Effector CD8-positive, alpha-beta T cell (primary cell): ENCODE measurements at places on chromosomes 7 and 10.

GRCh38 chr10:42960491-42960990, 116.3 kb upstream of the RET start:
- DNase-seq, result no peak

DNA sequence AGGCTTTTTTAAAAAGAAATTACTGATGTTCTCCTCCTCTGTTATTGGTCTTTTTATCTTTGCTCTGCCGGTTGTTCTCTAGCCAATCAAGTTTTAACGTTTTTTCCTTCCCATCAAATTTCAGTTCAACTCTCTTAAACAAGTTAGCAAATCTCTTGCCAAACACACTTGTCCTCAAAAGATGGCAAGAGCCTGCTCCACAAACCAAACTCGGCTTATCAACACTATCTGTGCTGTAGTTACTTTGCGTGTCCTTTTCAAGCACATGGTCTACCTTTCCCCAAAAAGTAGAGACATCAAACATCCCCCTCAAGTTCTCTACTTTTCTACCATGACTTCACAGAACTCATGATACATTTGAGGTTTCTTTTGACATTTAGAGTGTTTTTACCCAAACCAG, 71.3 kb downstream of the OSBPL3 start:
- no peak for DNase-seq

DNA sequence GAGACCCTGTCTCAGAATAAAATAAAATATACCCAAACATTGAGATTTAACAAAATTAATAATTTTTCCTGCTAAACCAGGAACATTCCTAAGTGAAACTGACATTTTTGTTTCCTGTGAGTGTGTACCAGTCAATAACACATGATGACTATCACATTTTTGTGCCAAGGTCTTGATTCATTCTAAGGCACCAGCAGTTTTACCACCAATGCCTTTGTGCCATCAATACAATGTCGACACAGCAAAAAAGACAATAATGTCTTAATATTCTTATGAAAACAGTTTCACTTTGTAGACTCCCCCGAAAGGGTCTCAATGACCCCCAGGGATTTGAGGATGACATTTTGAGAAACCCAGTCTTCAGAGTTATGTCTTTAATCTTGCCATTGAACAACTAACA, 7.2 kb upstream of the CADPS2 start:
- DNase-seq, result no peak

DNA sequence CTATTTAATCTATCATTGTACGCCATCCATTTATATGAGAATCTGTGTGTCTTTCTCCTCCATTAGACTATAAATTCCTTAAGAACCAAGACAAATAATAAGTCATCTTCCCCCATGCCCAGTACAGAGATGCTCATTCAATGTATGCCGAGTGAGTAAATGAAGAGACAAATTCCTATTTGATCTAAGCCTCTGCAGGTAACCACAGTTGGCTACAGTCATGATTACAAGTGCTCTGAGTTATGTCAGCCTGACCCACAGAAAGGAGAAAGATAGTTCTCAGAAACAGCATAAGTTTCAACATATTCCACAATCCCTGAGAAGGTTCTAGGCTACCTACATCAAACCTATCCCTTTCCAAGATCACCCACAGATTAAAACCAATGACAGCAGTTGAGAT, 46.1 kb downstream of the MPP7 start:
- no peak for DNase-seq

GRCh38 chr7:46625032-46625431, 704.0 kb upstream of the IGFBP3 start:
- no peak for DNase-seq

- DNase-seq, result no peak
Measured at GRCh38 chr10:82294874-82295378, 419.9 kb downstream of the NRG3 start.

GRCh38 chr10:106557053-106557452, 607.5 kb downstream of the SORCS1 start:
- DNase-seq, result no peak

DNA sequence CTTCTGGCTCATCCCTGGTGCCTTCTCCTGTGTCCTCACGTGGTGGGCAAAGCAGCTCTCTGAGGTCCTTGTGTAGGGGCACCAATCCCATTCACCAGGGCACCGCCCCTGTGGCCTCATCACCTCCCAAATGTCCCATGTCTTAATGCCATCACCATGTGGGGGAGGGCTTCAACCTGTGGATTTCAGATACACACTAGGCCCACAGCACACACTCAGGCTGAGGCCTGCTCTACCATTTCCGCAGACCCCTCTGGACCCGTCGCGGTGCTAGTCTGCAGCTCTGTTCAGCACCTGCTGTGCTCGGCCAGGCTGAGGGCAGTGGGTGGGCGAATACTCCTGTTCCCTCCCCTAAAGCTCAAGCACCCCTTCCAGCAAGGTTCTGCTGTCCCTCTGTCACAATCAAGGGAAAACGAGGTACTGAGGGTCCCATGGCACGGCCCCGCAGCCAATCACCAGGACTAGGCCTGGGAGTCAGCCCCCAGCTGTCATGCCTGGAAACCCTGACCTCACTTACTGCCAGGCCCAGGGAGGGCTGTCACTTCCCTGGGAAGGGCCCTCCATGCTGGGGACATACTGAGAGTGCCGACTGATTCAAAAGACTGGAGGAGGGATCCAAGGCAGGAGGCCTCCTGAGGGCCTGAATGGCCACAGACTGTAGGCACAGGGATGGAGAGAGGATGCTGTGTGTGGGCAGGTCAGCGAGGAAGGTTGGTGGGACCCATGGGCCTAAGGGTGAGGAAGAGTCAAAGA, 123.8 kb upstream of the RET start:
- DNase-seq, result no peak

GRCh38 chr10:120011359-120012130, 119.0 kb downstream of the SEC23IP start:
- no peak for DNase-seq

GRCh38 chr10:88689366-88689765, 16.7 kb upstream of the LIPK start:
- DNase-seq, result no peak

- no peak for DNase-seq
Measured at GRCh38 chr7:111955616-111956015, 250.6 kb downstream of the DOCK4 start.

- DNase-seq, result no peak
Measured at GRCh38 chr7:12898004-12898403, 210.6 kb downstream of the ARL4A start.

- no peak for DNase-seq
Measured at GRCh38 chr10:131698986-131699385, 201.8 kb upstream of the PPP2R2D start.

DNA sequence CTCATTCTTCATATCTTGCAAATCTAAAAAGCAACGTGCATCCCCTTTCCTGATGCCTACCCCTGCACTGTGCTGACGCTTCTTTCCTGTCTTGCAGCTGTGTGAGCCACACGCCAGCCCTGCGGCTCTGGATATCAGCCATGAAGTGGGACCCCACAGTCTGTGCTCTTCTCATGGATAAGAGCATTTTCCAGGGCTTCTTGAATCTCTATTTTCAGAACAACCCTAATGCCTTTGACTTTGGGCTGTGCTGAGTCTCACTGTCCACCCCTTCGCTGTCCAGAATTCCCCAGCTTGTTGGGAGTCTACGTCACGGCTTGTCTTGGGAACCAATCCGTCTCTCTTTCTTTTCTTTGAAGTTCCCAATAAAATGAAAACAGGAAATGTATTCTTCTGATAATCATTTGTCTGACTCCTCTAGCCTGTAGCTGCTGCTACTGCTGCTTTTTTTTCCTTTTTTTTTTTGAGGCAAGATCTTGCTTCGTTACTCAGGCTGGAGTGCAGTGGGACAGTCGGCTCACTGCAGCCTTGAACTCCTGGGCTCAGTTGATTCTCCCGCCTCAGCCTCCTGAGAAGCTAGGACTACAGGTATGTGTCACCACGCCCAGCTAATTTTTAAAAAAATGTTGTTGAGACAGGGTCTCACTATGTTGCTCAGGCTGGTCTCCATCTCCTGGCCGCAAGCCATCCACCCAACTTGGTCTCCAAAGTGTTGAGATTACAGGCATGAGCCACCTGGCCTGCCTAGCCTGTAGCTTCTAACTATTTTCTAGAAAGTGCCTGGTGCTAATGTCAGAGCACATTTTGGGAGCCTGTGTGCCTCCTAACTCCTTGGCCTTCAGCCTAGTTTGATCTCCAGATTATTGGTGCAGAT, 30.3 kb downstream of the GSTO2 start:
- no peak for DNase-seq

GRCh38 chr10:88728107-88728763, 22.2 kb downstream of the LIPK start:
- DNase-seq, result no peak

DNA sequence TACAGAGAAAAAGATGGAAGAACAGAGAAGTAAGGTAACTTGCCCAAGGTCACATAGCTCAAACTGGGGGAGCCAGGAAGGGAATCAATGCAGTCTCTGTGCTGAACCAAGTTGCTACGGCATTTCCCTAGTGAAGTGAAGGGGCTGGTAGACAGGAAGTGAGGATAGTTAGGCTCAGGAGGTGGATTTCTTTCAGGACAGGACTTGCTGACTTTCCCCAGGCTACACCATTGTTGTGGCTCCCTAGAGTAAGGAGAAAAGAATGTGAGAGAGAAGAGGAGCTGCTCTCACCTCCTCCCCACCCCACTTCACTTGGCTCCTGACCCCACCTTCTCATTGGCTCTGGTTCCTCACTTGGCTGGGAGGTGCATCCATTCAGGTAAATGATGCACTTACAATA, 316.9 kb downstream of the INHBA start:
- no peak for DNase-seq

DNA sequence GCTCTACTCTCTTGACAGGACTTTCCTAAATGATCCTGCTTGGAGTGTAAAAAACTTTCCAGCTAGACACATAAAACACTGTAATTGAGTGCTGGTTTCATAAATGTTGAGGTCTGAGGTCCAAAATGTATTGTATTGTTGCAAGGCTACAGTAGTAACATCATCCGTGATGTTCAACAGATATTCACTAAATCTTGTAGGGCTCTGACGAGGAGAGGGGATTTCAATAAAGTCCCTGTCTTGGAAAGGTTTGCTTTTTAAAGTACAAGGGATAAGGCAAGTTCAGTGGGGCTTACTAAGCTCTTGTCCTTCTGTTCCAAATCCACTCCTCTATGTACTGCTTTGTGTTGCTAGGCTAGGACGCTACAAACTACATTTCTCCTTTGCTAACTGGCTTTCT, 48.9 kb downstream of the FHIP2A start:
- DNase-seq, result no peak

GRCh38 chr10:58269782-58270290, 874 bp downstream of the CISD1 start:
- DNase-seq, result no peak

- DNase-seq, result no peak
Measured at GRCh38 chr10:666237-667012, 23.0 kb downstream of the DIP2C start.

GRCh38 chr7:44196450-44196872, 4.3 kb upstream of the YKT6 start:
- DNase-seq, result no peak

GRCh38 chr7:106568680-106569499, 92.1 kb downstream of the CCDC71L start:
- DNase-seq, result no peak

DNA sequence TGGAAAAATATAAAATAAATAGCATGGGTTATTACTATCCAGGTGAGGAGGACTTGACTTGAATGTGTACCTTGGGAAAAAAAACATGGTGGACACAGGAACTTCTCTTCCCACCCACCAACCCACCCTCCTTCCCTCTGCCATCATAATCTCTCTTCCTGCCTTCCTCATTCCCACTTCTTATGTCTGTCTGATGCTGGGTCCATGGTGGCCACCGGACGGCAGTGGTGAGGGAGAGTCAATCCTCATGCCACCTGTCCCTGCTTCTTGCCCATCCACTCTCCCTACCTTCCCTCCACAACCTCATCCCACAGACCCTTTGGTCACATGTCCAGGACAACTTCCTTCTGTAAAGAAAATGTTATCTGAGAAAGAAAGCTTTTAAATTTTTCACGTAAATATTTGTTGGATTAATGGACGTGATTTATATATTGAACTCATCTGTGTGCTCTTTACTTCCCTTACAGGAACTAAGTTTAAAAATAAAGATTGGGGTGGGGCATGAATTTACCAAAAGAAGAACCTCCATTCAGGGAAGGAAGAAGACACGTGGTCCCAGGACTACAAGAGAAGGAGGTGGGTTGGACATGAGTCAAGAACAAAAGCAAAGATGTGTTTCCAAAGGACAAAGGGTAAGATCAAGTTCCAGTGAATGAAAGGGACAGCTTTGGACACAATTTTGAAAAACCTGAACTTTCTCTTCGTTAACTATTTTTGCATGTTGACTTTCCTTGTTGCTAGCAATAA, 104.5 kb downstream of the PIP4K2A start:
- no peak for DNase-seq

GRCh38 chr10:131073469-131074035, 238.0 kb downstream of the TCERG1L start:
- DNase-seq, result no peak

DNA sequence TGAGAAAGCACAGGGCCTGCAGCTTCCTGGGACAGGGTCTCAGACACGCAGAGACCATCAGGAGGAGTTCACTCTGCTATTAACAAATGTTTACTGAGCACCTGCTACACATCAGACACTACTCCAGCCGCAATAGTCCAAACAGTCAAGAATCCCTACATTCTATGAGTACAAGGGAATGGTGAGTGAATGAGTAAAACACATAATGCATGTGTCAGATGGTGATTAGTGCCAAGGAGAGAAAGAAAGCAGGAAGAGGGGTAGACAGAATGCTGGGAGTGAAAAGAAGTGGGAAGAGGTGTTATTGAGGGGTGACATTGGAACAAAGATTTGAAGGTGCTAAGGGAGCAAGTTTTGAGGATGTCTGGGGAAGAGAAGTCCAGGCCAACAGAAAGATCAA, 634.2 kb upstream of the GALNT17 start:
- no peak for DNase-seq

DNA sequence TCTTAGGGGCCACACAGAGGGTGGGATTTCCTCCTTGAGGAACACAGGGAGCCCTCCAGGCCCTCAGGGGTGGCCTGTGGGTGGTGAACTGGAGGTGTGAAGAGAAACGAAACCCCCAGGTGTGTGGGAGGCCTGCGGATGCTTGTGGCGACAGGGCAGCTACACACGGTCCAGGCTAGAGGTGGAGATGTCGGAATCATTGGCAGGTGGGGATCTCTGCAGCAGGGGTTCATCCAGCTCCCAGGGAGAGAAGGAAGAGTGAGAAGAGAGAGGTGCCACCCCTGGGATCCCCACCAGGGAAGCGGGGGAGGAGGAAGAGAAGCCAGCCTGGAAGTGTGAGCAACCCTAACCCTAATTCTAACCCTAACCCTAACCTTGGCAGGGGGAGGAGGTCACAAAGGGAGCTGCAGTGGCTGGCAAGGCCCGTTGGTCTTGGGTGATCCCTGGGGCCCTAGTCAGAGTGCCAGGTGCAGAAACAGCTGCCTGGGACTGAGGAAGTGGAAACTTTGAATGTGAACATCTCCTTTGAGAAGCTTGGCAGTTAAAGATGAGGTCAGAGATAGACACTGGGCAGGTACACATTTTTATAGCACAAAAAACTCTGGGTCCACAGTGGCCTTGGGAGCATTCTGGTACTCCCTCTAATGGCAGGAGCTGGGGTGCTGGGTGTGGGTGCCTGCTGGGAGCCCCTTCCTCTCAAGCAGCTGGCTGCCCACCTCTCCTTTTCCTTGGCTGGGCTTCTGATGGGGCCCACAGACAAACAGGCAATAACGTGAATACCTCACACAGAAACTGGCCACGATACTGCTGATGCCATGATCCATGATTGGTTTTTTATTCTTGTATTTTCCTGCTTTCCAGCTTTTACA, 6.8 kb upstream of the AEBP1 start:
- no peak for DNase-seq
